Suppressor macrophage treated with lipopolysaccharide for 1 hour (primary cell): ENCODE measurements at places on chromosomes 2 and 18.
A peak's percentile ranks its signal among the peaks of the same experiment; 100 is the strongest.

DNA sequence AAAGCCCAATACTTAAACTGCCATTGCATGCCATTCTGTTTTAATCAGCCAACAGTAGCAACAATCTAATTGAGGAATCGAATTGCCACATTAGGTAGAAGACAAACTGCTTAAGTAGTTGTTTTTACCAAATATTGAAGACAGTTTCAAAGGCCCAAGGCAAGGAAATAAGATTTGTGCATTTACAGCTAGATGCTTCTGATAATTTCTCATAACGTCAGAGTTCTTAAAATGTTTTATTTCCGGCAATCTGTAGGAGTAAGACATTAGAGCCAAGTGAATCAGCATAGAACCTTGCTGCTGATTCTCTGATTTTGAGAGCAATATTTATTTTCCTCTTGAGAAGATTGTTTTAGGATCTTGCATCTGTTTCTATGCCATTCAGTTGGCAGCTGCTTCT, 174.3 kb downstream of the RBM43 start:
- no peak for DNase-seq

- DNase-seq: no peak
Measured at GRCh38 chr2:39246382-39246980, 2.7 kb upstream of the CDKL4 start.

DNA sequence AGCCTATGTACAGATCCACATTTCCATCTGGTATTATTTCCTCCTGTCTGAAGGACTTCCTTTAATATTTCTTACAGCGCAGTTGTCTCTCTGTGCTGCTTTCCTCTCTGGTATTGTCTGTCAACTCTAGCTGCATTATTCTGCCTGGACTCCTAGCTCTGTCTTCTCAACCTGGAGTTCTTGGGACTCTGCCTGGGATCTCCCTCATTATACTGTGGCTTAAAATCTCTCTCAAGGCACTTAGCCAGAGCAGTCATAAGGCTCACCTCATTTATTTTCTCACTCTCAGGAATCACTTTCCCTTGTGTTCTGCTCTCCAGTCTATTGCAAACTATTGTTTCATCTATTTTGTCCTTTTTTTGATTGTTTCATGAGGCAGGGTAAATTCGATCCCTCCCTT, 850.4 kb downstream of the ERBB4 start:
- no peak for DNase-seq

- no peak for DNase-seq
Measured at GRCh38 chr2:85175369-85176299, 42.4 kb downstream of the TCF7L1 start.

DNA sequence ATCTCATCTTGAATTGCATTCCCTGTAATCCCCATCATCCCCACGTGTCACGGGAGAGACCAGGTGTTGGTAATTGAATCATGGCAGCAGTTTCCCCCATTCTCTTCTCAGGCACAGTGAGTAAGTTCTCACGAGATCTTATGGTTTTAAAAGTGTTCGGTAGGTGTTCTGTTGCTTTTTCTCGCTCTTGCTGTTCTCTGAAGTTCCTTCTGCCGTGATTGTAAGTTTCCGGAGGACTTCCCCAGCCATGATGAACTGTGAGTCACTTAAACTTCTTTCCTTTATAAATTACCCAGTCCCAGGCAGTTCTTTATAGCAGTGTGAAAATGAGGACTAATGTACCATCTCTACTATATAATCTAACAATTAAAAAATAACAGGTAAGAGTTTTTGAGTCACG, 409.9 kb upstream of the NRXN1 start:
- no peak for DNase-seq

- DNase-seq: no peak
Measured at GRCh38 chr2:191977754-191978153, 130.9 kb upstream of the CAVIN2 start.

- DNase-seq: peak; percentile 72
Measured at GRCh38 chr2:113257516-113258264, 21.0 kb downstream of the PAX8 start.

GRCh38 chr2:201879996-201880395, 73.7 kb downstream of the CDK15 start:
- no peak for DNase-seq

- no peak for DNase-seq
Measured at GRCh38 chr2:133044556-133044955, 374.6 kb upstream of the LYPD1 start.

- peak; percentile 83 for DNase-seq
Measured at GRCh38 chr2:61585383-61585782, 47.2 kb upstream of the XPO1 start.

GRCh38 chr2:86622519-86623042, 1.1 kb downstream of the RNF103 start:
- peak; percentile 45 for DNase-seq

DNA sequence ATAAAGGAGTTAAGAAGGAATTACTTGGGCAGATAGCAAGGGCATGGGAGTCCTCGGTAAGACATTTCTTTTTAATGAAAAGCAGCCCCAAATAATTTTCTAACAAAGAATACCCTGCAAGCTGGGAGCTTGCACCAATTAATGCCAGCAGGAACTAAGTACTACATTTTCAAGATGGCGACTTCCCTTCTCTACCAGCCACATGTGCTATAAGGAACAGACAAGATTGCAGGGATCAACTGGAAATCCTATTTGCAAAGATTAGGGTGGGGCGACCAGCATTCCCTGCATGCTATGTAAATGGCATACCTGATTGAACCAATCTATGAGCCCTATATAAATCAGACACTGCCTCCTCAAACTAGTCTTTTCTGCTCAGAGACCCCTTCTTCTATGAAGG, 827.5 kb downstream of the ADCYAP1 start:
- DNase-seq: no peak

DNA sequence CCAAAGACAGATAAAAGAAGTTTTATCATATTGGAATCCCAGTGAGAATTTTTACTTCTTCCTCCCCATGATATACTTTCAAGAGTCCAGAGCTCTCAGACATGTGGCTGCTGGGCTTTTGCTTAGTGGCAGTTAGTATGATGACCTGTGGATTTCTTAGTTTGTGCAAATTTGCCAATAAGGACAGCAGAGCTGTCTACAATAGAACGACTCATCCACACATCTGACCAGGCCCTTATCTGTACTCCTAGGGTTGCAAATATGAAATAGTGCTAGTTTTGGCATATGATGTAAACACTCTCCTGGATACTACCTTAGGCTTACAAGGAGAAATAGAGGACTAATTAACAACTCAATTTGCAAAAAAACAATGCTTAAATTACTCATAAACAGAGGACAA, 758.4 kb upstream of the TMEFF2 start:
- DNase-seq: no peak

DNA sequence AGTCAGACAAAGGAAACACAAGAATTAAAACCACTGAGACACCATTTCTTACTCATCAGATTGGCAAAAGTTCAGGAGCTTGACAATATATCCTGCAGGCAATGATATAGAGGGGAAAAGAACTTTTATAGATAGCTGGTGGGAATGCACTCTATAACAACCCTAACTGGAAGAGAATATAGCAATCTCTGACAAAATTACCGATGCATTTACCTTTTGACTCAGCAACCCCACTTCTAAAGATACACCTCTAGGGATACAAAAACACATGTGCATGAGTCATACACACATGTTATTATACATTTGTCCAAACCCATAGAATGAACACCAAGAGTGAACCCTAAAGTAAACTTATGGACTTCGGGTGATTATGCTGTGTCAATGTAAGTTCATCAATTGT, 79.4 kb upstream of the SRD5A2 start:
- DNase-seq: no peak

GRCh38 chr2:142863485-142863961, 13.9 kb upstream of the KYNU start:
- peak; percentile 72 for DNase-seq

DNA sequence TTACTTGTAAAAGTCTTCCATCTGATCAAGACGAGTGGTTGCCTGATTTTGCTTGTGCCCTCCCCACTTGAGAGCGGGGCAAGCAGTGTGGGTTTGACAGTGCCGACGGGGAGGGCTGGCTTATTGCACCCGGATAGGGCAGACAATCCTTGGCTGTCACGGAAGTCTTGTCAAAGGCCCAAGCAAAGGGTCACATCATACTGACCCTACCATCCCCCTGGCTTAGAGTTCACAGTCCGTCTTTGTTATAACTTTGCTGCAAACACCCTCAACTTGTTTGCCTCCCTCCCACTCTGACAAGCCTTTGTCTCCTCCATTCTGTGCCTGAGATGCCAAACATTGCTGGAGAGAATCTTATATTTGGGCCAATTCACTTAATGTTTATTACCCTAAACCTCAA, 165.9 kb upstream of the MSH6 start:
- no peak for DNase-seq

DNA sequence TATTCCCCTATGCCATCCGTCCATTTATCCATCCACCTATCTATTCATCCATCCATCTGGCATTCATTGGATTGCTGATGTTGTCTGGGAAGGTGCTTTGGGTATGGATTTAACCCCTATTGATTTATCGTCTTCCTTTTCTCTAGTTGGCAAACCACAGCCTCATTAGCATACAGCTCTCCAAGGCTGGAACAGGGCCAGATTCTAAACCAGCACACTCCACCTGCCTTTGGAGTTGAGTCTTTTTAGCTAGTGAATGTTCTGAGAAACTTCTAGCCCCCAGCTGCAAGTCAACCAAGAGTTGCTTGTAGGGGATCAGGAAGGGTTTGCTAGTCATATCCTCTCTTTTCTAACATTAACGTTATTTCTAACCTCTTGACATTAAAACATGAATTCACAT, 90.7 kb downstream of the NRP2 start:
- no peak for DNase-seq
